ENCODE measurements at places on chromosomes 7 and 10.

GRCh38 chr7:154743206-154743605 lies 259.7 kb downstream of the PAXIP1 start:
- no peak for DNase-seq

DNA sequence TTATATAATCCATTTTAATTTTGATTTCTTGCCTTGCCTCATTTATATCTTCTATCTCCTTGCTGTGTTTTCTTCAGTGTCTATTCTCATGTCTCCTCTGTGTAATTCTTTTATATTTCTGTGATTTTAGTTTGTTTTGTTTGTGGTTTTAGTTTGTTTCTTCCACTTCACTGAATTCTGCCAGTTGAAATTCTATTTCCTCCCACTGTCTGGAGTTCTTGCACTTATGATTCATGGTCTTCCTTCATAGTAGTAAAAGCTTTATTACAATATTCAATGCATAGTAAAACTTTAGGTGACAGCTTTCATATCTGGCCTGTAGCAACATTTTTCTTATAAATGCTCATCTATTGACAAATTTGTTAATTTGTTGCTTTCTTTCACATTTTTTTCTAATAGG lies 113.3 kb downstream of the MAGI2 start:
- DNase-seq = no peak

DNA sequence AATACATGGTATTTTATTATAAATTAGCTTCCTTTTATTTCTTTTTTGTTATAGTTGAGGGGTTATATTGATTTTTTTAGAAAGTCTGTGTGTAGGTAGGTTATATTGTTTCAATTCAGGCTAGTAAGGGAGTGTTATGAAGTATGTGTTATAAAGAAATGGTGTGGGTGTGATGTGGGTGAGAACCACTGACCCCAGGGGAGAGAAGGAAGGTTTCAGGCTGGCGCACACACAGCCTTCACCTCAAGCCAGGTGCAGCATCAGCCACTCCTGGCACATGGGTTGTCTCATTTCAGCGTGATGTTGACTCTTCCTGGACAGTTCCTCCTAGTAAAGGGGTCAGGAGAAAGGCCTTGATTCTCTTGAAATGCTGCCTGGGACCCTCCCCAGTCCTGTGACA lies 291.3 kb downstream of the POU6F2 start:
- DNase-seq = no peak

DNA sequence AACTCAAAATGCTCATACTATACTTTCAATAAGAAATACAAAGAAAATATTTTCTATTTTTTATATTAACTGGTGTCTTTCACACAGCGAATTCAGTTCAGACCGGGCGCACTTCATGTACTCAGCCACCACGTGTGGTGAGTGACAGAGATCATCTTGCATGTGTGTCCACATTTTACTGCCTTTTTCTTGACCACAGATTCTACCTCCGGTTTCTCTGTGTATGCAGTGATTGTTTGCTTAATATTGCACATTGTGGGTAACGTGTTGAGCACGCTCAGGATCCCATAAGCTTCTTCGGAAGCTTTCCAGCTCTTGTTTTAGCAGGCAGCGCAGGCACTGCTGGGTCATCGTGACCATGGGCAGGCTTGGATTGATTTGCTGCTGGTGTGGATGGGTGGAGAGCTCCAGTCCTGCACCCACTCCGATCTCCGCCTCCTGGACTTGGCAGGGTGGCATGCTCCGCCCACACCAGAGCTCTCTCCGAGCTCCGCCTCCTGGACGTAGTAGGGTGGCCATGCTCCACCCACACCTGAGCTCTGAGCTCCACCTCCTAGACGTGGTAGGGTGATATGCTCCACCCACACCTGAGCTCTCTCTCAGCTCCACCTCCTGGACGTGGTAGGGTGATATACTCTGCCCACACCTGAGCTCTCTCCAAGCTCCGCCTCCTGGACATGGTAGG lies 253.3 kb downstream of the DIP2C start:
- DNase-seq = no peak

DNA sequence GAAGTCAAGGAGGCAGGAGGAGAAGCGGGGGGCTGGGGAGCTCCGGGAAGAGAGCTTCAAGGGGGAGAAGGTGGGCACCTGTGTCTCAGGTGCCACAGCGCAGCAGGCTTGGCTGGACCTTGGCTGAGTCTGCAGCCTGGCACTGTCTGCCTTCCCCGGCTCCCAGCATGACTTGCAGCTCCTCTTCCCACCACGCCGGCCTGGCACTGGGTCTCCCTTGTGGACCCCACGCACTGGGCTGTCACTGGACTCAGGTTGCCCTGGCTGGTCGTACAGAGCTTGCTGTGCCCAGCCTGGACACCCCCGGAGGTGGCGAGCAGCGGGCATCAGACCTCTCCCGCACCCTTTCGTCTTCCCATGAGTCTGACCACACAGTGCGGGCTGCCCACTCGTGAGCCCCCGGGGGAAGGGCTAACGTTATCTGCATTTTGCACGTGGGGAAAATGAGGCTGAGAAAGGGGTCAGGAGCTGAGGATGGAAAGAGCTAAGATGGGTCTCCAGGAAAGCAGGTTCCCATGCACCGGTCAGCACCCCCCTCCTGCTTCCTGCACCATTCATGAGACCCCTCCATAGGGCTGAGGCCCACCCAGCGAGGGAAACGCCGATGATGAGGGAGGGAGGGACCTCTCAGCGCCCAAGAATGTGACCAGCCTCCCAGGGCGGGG lies 40.3 kb upstream of the PSMG3 start:
- DNase-seq = no peak

DNA sequence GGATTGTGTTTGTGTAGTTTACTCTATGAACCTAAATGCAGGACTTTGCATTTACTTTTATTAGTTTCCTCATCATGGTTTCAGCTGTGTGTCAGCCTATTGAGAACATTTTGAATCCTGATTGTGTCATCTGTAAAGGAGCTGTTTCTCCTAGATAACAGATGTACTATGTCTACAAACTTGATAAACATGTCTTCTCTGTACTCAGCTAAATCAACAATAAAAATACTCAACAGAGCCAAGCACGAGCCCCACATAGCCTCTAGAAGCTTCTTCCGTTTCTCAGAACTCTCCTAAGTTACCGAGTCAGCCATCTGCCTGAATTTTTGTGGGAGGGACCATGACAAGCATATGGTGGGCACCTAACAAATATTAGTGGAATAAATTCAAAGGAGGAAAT lies 234.7 kb downstream of the SKAP2 start:
- DNase-seq = no peak

DNA sequence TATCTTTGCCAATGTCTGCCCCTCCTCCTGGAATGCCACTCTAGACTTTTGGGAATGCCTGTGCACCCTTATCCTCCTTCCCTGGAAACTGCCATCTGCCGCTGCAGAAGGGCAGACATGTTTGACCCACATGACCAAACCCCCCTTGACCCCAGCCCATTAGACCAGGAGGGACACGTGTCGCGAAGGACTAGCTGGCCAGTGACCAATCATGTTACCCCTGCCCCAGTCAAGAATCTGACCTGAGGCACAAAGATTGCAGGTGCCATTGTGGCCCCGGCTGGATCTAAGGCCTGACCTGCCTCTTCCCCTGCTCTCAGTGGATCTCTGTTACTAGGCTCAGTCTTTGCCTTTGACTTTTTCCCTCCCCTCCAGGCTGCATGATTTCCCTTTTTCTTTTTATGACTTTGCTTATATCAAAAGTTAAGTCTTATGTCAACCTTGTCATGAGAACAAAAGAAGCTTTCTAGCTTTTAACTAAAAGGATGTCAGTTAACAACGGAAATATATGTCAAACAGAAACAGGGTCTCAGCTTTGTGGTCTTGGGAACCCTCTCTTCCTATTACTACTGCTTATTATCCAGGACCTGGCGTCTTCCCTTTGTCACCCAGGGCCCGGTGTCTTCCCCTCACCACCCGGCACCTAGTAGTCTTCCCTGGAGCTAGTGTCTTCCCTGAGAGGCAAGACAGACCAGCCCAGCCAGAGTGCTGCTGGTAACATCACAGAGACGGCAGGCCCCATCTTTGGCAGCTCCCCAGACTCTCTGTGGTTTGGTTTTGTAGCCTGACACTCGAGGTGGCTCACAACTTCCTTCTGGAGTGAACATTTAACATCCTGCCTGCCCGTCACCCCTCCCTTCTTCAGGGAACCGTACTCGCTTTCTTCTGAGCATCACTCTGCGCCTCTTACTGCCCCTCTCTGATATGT lies 24.4 kb upstream of the PPIF start:
- DNase-seq = peak; percentile 76

- DNase-seq = no peak
Observed at GRCh38 chr7:33771422-33771821, 133.9 kb upstream of the BMPER start.

DNA sequence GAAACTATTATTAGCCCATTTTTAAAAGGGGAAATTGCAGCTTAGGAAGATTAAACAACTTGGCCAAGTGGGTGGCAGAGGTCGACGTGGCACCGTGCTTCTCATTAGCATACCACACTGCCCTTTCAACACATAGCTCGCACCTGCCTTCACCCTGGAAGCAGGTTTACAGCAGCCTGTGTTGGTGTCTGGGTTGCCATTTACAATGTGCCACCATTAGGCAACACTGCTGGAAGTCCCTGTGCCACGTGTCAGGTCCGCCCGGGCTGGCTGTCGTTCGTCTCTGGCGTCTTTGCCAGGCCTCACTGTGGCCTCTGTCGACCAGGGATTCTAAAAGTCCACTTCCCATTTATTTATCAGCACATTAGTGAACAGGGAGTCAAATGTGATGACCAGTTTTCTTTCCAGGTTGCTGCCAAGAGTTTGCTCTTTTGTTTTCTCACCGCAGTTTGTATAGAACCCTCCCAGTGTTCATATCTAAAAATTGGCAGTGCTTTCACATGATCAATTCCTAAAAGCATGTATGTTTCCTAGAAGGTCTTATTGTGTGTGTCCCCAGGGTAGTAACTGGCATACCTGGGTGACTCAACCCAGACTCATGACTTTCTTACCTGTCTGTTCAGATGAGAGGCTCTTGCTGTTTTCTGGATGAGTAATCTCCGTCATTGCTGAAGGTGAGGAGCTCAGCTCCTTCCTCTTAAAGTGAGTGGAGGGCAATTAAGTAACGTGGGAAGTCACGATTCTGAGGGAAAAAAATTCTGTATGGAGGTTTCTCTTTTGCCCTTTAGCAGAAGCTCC lies 9.2 kb downstream of the INSIG1 start:
- no peak for DNase-seq

DNA sequence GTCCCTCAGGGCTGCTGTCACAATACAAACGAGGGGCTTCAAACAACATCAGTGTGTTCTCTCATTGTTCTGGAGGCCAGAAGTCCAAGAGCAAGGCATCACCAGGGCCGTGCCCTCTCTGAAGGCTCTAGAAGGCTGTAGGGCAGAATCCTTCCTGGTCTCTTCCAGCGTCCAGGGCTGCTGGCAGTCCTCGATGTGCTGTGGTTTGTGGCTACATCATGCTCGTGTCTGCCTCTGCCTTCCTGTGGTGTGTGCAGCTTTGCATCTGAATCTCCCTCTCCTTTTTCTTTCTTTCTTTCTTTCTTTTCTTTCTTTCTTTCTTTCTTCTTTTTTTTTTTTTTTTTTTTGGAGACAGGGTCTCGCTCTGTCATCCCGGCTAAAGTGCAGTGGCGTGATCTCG lies 103.5 kb downstream of the INSYN2A start:
- DNase-seq = no peak

DNA sequence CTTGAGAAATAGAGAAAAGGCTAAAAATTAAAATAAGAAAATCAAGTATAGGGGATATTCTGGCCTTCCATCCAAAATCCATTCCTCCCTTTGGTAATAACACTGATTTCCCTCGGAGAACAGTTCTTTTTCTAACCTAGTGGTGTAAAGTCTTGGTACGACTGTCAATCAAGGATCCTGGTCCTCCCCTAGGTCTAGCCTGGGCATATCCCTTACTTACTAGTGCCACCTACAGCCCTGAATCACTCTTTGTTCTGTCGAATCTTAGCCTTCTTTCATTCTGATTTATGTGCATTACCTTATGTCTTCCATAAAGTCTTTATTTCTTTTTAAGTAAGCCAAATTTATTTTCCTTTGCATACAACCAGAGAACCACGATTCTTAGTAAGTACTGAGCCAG lies 298.7 kb upstream of the LRRTM3 start:
- no peak for DNase-seq

- no peak for DNase-seq
Observed at GRCh38 chr7:127799535-127800305, 147.7 kb downstream of the SND1 start.

GRCh38 chr7:129366-130221 lies 62.8 kb upstream of the FAM20C start:
- DNase-seq = no peak

- DNase-seq = peak; percentile 70
Observed at GRCh38 chr7:4791738-4792536, 16.5 kb downstream of the AP5Z1 start.

DNA sequence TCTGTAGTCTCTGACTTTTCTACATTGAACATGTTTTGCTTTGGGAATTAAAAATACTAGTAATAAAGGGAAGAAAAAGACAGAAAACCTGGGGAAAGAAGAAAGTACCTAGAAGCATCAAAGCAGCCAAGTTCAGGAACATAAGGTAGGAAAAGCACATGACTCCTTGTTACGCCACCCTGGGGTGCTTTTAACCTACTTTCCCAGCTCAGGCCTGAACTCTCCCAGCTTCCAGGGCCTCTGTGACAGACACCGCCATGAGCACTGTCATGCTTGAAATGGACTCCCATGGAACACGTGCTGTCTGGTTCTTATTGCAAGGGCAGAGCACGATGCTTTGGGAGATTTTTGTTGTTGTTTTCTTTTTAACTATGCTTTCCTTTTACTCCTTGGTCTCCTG lies 11.4 kb downstream of the ACTR1A start:
- no peak for DNase-seq

DNA sequence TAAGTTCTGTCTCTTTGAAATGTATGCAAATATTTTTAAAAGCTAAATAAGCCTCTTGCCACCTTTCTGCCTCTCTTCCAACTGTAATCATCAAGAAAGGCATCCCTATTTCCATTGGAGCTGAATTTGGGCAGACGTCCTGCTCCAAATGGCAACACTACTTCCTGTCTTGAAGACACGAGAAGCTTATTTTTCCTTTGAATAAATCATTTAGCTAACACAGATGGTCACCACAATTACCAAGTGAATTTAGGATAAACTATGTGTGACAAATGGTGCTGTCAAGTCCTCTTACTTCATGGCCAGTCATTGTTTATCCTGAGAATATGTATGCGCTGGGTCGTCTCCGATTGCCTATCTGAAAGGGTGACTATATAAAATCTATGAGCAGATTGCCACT lies 268.0 kb downstream of the ANKRD7 start:
- no peak for DNase-seq

Measured in stimulated activated CD4-positive, alpha-beta T cell treated with anti-CD3 and anti-CD28 coated beads, Interleukin-12 subunit alpha, Interleukin-12 subunit beta, amount 100 ng/mL, for 24 hours (primary cell).